Fibroblast of skin of back (primary cell): ENCODE measurements at places on chromosomes 5 and 9.
A peak's percentile ranks its signal among the peaks of the same experiment; 100 is the strongest.

DNA sequence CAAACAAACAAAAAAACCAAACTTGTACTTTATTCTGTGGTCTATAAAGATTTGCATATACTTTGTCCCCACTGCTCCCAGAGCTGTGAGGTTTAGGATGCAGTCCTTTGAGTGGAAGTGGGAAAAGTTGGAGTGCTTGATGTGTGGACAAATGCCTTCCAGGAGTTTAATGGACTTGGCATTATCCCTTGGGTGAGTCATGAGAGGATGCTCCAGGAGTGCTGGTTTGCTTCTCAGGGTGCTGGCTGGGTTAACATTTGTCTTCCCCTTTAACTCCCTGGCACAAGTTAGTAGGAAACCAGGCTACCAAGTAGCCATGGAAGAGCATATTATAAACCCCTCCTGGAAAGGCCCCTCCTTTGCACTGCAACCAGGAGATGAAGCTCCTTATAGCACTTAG, 417.4 kb upstream of the RIOK2 start:
- peak; percentile 4 for DNase-seq

GRCh38 chr5:11040345-11040744, 279.3 kb upstream of the DAP start:
- DNase-seq, result no peak

- DNase-seq, result no peak
Observed at GRCh38 chr5:42636425-42636824, 120.2 kb upstream of the CCDC152 start.

DNA sequence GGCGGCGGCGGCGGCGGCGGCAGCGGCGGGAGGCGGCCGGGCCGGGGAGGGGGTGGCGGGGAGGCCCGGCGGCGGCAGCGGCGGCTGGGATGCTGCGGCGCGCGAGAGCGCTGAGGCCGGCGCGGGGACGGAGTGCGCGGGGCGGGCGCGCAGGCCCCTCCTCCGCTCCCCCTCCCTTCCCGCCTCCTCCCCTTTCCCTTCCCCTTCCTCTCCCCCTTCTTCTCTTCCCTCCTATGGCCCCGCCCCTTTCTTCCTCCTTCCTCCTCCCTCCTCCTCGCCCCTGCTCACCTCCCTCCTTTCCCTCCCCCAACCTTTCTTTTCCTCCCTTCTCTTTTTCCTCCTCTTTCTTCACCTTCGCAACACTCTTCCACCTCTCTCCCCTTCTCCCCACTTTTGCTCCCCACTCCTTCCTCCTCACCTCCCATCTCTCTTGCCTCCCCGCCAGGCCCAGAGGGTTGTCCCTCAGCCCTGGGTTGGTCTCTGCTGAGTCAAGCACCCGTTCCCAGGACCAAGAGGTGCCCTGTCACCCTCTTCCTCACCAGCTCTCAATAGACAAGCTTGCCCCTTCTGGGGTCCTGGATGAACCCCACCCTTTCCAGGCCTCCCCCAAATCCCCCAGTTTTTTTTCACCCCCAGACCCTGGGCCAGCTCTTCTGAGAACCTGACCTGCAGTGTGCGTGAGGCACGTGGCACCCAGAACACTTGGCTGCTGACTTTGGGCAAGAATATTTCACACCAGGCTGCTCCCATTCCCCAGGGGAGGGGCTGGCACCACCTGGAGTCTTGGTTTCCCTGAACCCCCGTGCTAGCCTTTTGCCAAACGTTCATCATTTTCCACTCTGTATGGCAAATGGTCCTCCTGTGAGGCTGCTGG, at the start of gene SEMA4D:
SEMA4D (minus strand) TSS at position 136 of the 874 bp plus-strand sequence. CDS start 92,657 bp downstream, outside the sequence.
- DNase-seq, result peak; percentile 52

GRCh38 chr5:157476702-157477408, 16.8 kb downstream of the NIPAL4 start:
- peak; percentile 77 for DNase-seq

- no peak for DNase-seq
Observed at GRCh38 chr5:59261969-59262368, 631.6 kb downstream of the PDE4D start.

- no peak for DNase-seq
Observed at GRCh38 chr5:131406975-131407638, 143.3 kb downstream of the CDC42SE2 start.

- DNase-seq, result no peak
Observed at GRCh38 chr9:122227575-122227900, 1.2 kb downstream of the LHX6 start.

GRCh38 chr5:9558319-9558965, 12.6 kb upstream of the SEMA5A start:
- DNase-seq, result no peak

GRCh38 chr5:35302544-35302943, 72.3 kb upstream of the PRLR start:
- DNase-seq, result no peak

- DNase-seq, result no peak
Observed at GRCh38 chr9:91220491-91221135, 141.1 kb downstream of the AUH start.

- peak; percentile 82 for DNase-seq
Observed at GRCh38 chr9:83707518-83707767, 315 bp downstream of the UBQLN1 start.

DNA sequence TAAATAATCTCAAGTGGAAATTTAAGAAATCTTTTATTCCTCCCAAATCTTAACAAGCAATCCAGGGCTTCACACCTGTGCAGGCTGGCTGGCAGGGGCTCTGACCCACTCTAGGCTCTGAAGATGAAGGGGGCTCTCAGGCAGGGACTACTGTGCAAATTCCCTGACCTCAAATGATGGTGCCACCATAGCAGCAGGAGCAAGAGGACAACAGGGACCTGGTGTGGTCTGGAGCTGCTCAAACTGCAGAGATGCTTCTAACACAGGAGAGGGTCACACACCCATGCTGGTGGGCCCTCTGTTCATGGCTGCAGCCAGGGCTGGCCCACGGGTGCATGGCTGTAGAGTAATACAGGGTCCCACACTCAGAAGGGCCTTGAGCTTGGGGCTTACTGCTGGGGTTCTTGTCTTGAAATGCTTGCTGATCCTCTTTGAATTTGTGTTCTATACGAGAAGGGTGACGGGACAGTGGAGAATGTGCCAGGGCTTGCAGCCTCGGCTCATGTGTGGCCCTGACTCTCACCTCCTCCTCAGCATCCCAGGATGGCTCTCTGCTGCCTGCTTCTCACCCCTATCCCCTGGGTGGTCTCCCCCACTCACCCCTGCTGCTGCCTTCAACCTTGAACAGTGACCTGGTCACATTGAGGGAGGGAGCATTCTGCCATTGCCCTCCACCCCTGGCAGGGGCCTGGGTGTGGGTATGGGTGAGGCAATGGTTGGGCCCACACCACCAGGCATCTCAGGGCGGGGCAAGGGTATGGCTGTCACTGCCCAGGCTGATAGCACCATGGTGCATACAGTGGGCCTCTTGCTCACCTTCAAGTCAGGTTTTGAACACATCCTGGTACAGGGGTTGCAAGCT, 191.7 kb downstream of the FSTL4 start:
- DNase-seq, result no peak

GRCh38 chr5:142847898-142848790, 78.0 kb downstream of the ARHGAP26 start:
- peak; percentile 43 for DNase-seq

GRCh38 chr9:131886826-131887225, 146.9 kb upstream of the RAPGEF1 start:
- peak; percentile 21 for DNase-seq

DNA sequence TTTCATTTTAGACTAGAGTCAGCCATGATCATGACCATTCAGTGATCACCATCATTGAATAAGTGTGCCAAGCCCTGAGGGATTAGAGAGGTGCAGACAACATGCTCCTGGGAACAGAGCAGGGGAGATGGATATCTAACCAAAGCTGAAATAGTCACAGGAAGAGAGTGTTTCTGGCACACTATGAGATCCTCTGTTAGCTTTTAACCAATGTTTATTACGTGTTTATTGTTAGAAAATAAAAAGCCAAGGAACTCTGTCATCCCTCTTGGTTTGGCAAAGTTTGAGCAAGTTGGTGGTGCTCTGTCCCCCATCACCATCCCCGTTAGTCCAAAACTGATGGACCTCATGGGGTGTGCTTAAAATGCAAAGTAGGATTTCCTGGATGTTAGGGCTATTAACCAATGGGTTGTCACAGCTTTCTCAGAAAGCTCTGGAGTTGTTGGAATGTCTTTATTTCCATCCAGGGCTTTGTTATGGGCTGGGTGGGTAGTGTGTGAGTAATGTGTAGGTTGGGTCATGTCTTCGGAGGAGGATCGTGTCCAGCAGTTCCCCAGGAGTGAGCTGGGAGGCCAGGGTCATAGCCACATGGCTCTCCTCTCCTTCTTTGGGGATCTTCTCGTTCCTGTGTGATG, 34.9 kb downstream of the SLC28A3 start:
- DNase-seq, result no peak

DNA sequence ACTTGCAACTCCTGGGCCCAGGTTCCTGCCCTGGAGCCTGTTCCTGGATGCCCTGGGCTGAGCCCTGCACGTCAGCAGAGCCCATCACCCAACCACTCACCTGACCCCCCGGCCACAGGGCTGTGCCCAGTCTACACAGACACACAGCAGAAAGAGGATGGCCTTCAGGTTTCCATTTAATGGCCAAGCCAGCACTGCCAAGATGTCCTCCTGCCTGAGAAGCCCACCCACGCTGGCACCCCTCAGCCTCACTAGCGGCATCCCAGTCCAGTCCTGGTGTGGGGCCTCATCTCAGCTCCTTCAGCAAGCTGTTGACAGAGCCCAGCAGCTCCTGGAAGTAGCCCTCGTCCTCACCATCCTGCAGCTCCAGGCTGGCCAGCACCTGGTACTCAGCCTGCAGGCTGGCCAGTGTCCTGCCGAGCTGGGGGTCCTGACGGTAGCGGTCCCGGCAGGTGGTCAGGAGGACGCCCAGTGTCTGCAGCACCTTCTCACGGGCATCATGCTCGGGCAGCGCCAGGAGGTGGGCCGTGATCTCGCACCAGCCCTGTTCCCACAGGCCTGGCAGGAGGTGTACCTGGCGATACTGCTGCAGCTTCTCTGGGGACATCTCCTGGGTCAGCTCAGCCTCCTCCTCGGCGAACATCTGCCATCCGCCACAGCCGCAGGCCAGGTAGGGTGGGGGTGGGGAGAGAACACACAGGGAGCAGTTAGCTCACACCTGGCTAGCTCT, 71.9 kb upstream of the LRRTM2 start:
- DNase-seq, result no peak

DNA sequence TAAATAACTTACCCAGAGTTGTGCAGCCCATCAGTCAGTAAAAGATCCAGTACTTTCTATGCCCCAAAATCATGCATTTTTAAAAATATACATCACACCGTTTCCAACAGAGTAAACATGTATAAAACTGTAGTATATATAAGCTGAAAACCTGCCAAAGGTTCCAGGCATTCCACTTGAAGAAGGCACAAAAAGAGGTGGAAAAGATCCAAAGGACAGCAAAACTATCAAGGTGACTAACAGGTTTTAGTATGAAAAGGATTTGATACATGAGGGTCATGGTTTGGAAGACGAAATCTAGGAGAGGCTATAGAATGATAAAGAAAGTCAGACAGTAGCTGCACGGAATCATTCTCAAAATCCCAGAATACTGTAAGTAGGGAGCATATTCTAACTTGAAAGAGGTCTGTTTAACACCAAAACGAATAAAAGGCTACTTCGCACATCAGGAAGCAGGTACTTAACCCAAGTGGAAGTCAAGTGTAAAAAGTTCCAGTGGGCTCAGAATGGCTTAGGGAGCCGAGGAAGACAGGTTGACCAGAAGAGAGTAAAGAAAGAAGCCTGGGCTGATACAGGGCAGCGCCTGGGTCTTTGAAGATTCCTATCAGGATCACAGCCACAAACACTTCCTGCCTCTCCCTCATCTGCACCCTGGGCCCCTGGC, 207.2 kb downstream of the ADAMTS12 start:
- DNase-seq, result no peak

DNA sequence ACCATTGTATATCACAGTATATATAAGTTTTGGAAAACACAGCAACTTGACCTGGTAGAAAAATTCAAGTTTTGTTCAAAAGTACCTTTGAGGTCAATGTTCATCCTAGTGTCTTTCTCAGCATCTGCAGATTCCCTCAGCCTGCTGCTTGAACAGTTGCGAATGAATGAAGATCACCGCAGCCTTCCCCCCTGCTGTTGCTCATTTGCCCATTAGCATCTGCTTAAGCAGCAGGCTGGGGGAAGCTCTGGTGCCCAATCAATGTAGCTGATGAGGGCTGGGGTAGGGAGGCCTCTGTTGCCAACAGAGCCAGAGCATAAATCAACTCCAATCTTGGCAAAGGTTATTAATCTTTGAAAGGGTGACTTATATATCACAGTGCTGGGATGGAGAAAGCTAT, 586.5 kb upstream of the PTPRD start:
- DNase-seq, result no peak

- no peak for DNase-seq
Observed at GRCh38 chr9:35579130-35579529, 25.9 kb upstream of the TESK1 start.

- peak; percentile 42 for DNase-seq
Observed at GRCh38 chr5:93274291-93274690, 306.7 kb downstream of the NR2F1-AS1 start.

DNA sequence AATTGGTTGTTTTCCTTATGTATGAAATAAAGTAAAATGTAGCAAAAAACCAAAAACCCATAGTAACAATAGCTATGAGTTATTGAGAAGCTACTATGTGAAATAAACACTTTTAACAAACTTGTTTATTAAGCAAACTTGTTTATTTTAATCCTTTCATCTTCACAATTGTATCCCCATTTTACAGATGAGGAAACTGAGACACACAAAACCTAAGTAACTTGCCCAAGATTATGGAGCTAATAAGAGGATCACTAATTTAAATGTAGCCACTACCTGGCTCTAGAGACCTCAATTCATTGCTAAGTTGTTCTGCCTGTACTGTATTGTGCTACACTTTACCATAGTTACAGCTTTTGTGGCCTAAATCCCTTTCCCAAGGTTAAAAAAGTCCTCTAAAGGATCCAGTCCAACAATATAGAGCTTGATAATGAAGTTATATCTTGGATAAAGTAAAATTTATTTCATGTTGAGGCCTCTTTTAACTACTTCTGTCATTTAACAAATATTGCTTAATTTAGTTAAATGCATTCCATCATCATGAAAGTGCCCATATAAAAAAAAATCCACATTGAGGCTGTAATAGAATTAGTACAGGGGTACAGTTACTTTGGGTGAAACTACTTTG, 22.1 kb downstream of the HOMER1 start:
- DNase-seq, result no peak

GRCh38 chr5:112065781-112066180, 308.8 kb upstream of the NREP start:
- no peak for DNase-seq

GRCh38 chr5:114789773-114790402, 379.8 kb downstream of the TRIM36 start:
- DNase-seq, result peak; percentile 60

DNA sequence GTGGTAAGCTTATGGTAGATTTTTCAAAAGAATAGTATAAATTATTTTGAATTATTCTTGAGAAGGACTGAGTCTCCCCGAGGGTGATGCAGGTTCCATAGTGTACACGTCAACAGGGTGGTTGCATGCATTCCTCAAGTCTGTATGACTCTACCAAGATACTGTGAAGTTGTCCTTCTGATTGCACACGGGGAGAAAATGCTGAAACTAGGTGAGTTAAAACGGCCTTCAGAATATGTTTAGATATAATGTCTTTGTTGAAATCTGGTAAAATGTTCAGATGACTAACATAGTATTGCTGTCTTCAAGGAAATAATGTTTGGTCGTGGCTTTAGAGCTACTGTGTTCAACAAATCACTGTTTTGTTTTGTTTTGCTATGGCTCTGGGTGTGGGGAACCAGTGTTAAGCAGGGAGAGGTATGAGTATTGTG, 22.4 kb upstream of the TNFAIP8 start:
- no peak for DNase-seq

GRCh38 chr5:33611877-33612276, 171.1 kb downstream of the TARS1 start:
- DNase-seq, result peak; percentile 79
